ENCODE measurements at places on chromosomes 7 and 10.

- DNase-seq: no peak
These were observed 670.6 kb downstream of the SUGCT start for GRCh38 chr7:40805361-40805760.

DNA sequence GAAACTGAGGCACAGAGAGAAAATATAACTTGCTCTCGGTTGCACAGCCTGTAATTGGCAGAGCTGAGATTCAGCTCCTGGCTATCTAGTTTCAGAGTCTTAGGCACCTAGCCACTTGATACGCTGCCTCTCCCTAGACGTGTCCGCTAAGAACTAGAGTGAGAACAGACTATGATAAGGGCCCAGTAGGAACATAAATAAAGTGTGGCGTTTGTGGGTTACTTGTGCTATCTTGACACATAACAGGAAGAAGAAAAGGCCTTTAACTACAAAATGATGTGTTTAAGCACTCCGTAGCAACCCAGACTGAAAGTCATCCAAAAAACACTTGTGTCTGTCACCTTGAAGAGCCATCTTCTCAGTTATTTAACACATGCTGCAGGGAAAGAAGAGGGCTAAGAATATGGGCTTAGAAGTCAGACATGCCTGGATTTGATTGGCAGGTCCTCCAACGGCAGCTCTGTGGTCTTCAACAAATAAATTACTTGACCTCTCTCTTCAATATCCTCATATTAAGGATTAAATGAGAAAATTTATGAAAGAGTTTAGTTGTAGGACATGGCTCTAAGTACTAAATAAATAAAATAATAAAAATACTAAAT lies 96.2 kb downstream of the SGMS1 start:
- peak; percentile 69 for DNase-seq

- DNase-seq: no peak
These were observed 45.8 kb upstream of the DNAH11 start for GRCh38 chr7:21497072-21497471.

DNA sequence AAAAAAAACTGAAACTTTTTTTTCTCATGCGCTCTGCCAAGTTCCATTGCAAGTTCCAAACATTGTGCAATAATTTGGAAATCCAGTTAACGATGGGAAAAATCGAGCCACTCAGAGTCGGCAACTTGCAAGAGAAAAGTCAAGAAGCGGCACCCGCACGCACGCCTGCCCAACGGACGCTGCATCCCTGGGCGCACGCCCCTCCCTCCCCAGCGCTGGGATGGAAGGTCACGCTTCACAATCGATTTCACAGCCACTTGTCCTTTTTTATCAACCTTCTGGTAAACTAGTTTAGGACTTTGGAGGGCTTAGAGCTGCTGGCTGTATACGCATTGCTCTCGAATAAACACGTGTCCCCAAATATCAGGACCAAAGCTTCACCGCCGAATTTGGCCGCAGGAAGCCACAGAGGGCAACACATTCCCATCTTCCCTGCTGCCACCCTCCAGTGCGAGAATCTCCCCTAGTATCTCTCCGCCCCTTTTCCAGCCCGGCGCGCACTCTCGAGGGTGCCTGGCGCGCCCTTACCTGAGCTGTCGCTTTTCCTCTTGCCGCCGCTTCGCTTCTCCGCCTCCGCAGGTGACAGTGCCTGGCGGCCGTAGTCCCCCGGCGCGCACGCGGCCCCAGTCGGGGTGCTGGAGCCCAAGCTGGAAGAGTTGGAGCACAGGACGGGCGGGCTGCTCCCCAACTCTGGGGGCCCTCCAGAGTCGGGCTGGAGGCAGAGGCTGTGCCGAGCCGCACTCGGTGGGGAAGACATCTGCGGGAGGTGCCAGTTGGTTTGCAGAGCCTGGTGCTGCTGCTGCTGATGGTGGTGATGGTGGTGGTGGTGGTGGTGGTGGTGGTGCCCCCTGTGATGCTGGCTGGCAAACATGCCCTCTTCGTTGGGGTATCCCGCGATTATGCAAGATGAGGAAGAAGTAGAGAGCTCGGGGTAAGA lies 857 bp downstream of the MEOX2 start:
- no peak for DNase-seq

DNA sequence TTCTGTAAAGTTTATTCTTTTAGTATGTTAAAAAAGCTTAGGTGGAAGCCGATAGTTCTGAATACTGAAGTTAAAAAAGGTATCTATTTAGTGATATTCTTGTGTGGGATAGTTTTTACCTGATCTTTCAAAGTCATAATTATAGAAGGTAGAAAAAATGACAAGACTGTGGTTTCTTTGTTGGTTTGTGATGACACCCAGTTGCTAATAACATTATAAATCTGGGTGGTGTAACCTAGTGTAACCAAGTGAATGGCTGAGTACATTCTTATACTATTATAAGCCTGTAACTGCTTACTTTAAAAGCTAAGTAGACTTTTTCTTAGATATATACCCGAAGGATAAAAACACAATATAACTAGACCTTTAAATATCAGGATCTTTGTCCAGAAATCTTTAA lies 2.3 kb downstream of the CDK13 start:
- DNase-seq: peak; percentile 37

DNA sequence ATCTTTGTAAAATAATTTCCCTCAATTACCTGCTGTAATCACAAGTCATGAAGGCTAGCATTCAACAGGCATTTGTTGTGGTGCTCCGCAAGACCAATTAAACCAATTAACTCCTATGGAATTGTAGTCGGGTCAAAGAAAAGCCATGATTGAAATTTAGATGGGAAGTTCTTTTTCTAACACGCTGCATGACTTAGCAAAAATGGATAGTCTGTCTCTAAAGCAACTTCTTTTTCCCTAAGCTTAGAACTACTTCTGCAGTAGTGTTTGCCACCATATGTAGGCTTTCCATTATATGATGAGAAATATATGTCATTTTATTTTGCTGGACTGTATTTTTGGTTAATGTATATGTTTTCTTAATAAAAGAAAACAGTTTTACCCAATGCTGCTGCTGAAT lies 119.1 kb downstream of the TSPAN12 start:
- no peak for DNase-seq

DNA sequence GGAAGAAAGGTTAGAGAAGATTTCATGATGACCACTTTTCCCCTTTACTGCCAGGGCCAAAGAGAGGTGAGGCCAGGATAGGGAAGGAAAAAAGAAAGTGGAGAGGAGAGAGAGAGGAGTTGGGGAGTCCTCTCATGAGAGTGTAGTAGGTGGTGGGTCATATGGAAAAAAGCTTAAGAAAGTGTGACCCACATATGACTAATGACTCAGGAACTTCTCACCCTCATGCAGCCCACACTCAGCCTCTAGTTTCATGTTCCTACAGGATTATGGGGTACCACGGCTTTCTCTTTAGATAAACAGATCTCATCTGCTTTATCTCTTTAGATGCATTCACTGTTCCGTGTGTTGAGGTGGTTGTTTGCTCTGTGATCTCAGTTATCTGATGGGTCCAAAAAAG lies 462.5 kb upstream of the IGFBP3 start:
- no peak for DNase-seq

DNA sequence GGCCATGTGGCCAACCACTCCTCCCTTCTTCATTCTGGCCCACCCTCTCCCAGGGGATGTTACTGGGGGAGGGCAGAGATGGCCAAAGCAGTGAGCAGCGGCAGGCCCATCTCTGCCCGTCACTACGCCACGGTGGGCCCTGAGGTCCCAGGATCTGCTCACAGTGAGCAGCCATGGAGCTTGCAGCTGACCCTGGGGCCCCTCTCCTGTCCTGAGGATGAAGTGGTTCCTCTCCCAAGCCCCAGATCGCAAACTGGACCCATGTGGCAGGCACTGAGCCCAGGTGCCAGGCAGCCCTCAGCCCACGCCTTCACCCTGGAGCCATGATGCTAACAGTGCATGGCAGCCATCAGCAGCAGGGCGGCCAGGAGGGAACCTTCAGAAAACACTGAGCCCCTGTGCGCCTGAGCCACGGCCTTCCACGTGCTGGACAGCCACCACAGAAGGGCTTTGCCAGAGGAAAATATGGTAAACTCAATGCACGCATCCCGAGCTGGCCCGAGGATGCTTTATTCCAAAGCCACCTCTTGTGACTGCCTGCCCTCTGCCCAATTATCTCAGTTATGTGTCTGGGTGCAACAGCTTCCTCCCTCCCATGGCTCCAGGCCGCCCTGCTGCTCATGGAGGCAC lies 485.7 kb downstream of the PTPRN2 start:
- no peak for DNase-seq

DNA sequence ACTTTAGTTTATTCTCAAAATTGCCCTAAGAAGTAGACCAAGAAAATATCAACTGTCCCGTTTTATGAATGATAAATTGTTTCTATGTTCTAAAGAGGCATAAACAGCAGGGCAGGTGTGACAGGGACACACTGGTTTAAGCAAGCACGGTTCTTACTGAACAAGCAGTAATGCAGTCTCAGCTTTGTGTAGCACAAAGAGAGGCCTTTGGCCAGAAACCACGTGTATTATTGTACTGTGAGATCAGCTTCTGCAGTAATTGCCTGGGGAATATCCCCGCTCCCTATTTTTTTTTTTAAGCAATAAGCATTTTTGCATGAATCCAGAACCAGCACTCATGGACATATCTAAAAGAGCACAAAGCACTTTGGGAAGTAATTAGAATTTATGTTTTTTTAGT lies 255.4 kb downstream of the WDR11 start:
- DNase-seq: no peak

DNA sequence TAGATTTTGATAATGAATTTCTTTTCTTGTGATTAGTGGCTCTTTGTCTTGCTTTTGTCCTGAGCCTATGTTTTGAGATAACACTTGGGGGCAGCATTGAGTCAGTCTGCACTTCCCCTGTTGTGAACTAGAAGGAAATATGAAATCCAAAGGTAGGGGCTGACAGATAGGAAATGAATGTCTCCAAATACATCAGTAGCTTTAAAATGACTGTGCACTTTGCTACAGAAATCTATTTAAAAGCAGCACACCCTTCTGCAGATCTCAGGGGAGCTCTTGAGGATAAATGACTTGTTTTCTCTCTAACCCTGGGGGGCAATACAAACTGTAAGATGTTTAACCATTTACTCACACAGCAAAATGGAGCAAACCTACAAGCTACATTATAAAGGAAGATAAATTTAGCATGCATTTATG lies 176.0 kb upstream of the MYO3A start:
- peak; percentile 14 for DNase-seq

All from activated CD4-positive, alpha-beta T cell treated with anti-CD3 and anti-CD28 coated beads, Interleukin-2, amount 50 U/mL, for 16 hours (primary cell).